Mesendoderm (in vitro differentiated cells): ENCODE measurements at places on chromosomes 7 and 10.

DNA sequence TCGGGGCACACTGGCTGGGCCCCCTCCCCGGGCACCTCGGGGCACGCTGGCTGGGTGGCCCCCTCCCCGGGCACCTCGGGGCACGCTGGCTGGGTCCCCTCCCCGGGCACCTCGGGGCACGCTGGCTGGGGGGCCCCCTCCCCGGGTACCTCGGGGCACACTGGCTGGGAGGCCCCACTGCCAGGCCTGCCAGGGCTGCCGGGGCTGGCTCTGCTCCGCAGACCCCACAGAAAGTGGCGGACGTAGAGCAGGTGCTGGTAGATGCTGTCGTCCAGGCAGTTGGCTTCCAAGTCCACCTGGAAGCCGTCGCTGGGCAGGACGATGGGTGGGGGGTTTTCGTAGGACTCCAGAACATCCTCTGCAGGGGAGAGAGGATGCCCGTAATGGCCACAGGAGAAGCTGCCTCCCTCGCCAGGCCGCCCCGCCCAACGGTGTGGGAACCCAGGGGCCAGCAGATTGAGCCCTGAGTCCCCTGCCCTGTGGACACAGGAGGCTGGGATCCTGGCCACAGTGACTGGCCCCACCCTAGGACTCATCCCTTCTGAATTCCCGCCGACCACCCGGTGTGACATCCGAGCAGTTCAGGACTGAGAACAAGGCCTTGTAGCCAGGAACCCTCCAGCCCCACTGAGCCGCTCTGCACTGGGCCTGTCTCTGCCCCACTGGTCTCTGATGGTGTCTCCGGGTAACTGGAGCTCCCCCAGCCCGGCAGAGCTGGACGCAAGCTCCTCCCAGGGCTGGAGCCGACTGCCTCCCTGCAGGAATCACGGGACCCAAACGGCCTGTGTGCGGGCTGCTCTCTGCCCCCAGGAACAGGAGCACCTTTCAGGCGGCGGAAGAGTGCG lies 28.2 kb downstream of the AP5Z1 start:
- H3K4me3 ChIP-seq: no peak overlapping the region
- peak; percentile 25 for DNase-seq
- no peaks in the 10 kb centered on the region for H3K36me3 ChIP-seq
- no peak overlapping the region for H3K27ac ChIP-seq
- no peaks in the 10 kb centered on the region for H3K27me3 ChIP-seq
- H3K4me1 ChIP-seq: no peaks in the 10 kb centered on the region

DNA sequence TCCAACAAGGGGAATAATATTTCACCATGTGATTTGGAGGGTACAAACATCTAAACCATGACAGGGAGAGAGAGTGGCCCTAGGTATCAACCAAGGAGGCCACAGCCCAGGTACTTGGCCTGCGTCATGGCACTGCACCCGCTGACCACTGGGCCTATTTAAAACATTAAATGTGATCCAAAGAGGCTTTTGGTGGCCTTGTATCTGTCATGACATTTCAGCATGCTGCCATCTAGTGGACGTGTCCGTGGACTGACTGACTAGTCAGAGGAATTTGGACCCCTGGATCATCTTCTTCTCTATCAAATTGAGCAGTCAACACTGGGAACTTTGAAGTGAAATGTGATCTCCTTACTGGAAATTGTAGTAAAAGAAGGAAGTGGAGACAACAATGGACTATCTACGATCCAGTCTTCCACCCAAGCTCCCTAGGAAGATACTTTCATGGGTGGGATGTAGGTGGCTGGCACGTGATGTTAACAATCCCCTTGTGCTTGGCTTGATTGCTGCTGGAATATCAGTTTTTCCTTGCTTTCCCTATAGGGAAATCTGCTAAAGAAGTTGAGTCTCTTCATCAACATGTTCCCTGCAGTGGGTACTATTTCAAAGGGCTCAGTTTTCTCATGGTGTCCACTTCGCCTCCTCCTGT lies 24.6 kb upstream of the ITGA8 start:
- H3K27ac ChIP-seq: no peak overlapping the region
- peak; percentile 83 for DNase-seq
- no peaks in the 10 kb centered on the region for H3K27me3 ChIP-seq
- no peak overlapping the region for H3K4me3 ChIP-seq

GRCh38 chr7:50368366-50368765 lies 63.9 kb downstream of the IKZF1 start:
- no peak overlapping the region for H3K27ac ChIP-seq
- H3K4me3 ChIP-seq: no peak overlapping the region
- no peaks in the 10 kb centered on the region for H3K36me3 ChIP-seq
- no peak for DNase-seq
- H3K4me1 ChIP-seq: no peaks in the 10 kb centered on the region

- peak; percentile 6 for DNase-seq
- H3K27me3 ChIP-seq: no peaks in the 10 kb centered on the region
- no peaks in the 10 kb centered on the region for H3K4me1 ChIP-seq
- no peaks in the 10 kb centered on the region for H3K36me3 ChIP-seq
- H3K4me3 ChIP-seq: no peak overlapping the region
- H3K27ac ChIP-seq: no peak overlapping the region
Observed at GRCh38 chr10:115171392-115171960, 78.3 kb downstream of the ATRNL1 start.

- peaks cover 6% of the 10 kb centered on the region for H3K4me1 ChIP-seq
- no peak overlapping the region for H3K27ac ChIP-seq
- H3K27me3 ChIP-seq: no peaks in the 10 kb centered on the region
Observed at GRCh38 chr7:28137463-28137862, 43.1 kb downstream of the JAZF1 start.
